ENCODE measurements at places on chromosomes 11 and 22. TPM values are rescaled to one million over a fixed set of nuclear protein-coding genes. Genes with fewer than 3 reads are reported as not detected.
A peak's percentile ranks its signal among the peaks of the same experiment; 100 is the strongest.

Gene CDC42BPG
- total RNA-seq: 1.5 TPM

Gene CHRM1
- not detected for total RNA-seq

Gene KCNE3
- not detected for total RNA-seq

Gene FGF3
- not detected for total RNA-seq

GRCh38 chr22:20964090-20964798, 2.8 kb upstream of the AIFM3 start:
- peaks cover 13% of the 10 kb centered on the region for H3K4me1 ChIP-seq
- H3K36me3 ChIP-seq: no peaks in the 10 kb centered on the region
- no peak for DNase-seq
- no peak overlapping the region for H3K27ac ChIP-seq
- peaks cover 24% of the 10 kb centered on the region for H3K27me3 ChIP-seq

- no peak for DNase-seq
- peaks cover 33% of the 10 kb centered on the region for H3K4me1 ChIP-seq
- H3K36me3 ChIP-seq: no peaks in the 10 kb centered on the region
- H3K4me3 ChIP-seq: no peak overlapping the region
- H3K27me3 ChIP-seq: no peaks in the 10 kb centered on the region
Observed at GRCh38 chr11:11876458-11876857, 34.7 kb downstream of the USP47 start.

DNA sequence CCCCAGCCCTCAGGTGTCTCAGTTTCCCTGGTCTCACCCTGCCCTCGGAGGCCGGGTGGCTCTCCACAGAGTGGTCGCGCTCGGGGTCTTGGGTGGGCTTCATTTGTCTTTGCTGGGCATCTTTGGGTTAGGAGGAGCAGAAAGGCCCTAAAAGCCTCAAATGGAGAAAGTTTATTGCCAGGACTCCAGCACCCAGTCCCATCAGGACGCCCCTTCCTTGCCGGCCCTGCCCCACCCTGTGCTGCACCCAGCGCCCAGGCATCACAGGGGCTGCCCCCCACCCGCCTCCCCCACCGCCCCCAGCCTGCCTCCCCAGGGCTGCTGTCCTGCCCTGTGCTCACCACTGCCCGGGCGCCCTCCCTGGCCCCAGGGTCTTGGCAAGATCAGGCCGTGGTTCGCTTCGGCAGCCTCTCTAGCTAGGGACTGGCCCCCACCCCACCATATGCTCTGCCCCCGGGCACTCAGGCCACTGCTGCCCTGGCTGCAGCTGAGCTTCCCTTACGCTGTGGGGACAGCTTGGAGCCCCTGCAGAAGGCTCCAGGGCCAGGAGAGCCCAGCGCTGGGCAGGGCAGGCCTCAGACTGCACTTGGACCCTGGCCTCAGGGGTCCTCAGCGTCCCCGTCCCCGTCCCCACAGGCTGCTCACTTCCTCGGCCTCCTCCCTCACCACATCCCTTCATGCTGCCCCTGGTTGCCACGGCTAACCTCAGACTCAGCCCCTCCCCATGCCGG, 31.4 kb downstream of the MOB2 start:
- no peak for DNase-seq
- H3K27me3 ChIP-seq: no peaks in the 10 kb centered on the region
- no peak overlapping the region for H3K4me3 ChIP-seq

GRCh38 chr11:78187366-78188285, 800 bp downstream of the KCTD21 start:
- H3K4me3 ChIP-seq: peak overlapping the region; percentile 98
- no peaks in the 10 kb centered on the region for H3K27me3 ChIP-seq
- peak; percentile 84 for DNase-seq
- peak overlapping the region; percentile 97 for H3K27ac ChIP-seq
- peaks cover 56% of the 10 kb centered on the region for H3K4me1 ChIP-seq
- H3K36me3 ChIP-seq: peaks cover 3% of the 10 kb centered on the region

GRCh38 chr11:8230921-8231847, 32.5 kb downstream of the LMO1 start:
- no peaks in the 10 kb centered on the region for H3K27me3 ChIP-seq
- no peak for DNase-seq
- no peak overlapping the region for H3K4me3 ChIP-seq
- no peak overlapping the region for H3K27ac ChIP-seq
- H3K36me3 ChIP-seq: no peaks in the 10 kb centered on the region
- H3K4me1 ChIP-seq: no peaks in the 10 kb centered on the region

DNA sequence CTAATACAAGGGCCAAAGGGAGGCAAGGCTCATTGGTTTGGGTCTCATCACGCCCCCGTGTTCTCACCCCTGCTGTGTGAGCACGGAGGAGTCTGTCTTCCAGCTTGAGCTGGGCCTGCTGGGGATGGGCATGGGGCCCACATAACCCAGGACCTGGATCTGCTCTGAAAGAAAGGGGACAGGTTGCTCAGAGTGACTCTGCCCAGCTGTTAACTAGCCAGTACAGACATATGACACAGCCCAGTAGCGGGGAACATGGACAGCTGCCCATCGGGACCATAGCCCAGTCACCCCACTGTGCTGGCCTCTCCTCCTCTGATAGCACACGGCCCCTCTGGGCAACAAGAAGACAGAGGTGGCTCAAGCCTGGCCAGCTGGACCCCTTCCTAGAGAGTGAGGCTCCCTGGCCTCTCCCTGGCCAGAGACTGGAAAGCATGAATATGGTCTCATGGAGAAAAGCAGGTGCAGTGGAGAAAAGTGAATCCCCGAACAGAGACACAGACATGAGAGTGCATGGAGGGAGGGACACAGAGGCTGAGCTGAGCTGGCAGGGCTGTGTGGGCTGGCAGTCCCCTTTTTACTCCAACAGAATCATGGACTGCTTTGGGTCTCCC, 973.9 kb downstream of the BRD1 start:
- DNase-seq: no peak
- no peaks in the 10 kb centered on the region for H3K36me3 ChIP-seq
- no peaks in the 10 kb centered on the region for H3K4me1 ChIP-seq
- no peak overlapping the region for H3K27ac ChIP-seq

DNA sequence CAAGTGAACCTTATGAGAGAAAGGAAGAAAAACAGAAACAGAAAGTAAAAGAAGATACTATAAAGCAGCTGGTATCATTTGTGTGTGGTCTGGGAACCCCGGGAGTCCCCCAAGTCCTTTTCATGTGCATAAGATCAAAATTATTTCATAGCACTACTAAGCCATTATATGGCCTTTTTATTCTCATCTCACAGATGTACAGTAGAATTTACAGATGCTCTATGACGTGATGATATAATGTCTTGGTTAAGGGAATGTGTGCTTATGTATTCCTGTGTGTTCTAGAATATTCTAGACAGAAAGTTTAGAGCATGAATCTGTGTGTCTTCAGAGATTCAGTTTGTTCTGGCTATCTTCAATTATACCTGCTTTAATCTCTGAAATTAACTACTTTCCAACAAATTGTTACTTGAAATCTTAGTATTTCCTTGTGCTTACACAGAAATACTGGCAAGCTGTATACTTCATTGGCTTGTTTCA, 8.6 kb upstream of the TPP1 start:
- no peaks in the 10 kb centered on the region for H3K36me3 ChIP-seq
- peak overlapping the region; percentile 23 for H3K4me3 ChIP-seq
- peak overlapping the region; percentile 29 for H3K27ac ChIP-seq
- no peak for DNase-seq
- H3K27me3 ChIP-seq: no peaks in the 10 kb centered on the region

DNA sequence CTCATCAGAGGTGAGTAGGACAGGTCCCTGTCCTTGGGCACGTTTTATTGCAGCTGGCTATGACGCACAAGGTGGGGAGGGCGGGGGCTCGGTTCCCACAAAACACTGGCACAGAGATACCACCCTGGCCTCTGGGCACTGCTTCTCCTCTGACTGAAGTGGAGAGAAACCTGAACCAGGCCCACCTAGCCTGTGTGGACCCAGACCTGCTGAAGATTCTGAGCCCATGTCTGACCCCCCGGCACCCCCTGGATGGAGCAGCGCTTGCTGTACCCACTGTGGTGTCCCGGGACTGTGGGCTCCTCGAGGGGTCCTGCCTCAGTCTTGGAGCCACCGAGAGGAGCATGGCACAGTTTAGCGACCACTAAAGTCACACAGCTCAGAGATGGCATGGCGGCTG, 72.6 kb downstream of the PARVB start:
- no peak overlapping the region for H3K4me3 ChIP-seq
- no peaks in the 10 kb centered on the region for H3K36me3 ChIP-seq
- H3K4me1 ChIP-seq: no peaks in the 10 kb centered on the region
- DNase-seq: no peak

DNA sequence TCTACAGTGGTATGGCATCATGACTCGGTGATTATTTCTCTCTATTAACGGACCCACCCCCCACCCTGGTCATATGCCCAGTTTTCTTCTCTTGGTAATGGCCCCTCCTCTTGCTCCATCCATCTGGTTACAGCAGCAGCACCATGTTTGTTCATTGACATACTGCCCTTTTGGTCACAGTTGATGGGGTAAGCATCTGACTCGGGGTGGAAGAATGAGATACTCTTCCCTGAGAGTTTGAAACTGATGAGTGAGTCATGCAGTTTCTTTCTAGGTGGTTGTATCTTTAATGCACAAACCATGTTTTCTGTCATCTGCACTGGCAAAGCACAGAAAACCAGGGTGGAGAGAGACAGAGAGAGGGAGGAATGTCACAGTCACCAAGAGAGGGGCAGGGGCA, 126.0 kb downstream of the SYN3 start:
- peaks cover 3% of the 10 kb centered on the region for H3K36me3 ChIP-seq
- no peak for DNase-seq
- H3K27me3 ChIP-seq: no peaks in the 10 kb centered on the region
- no peak overlapping the region for H3K4me3 ChIP-seq

- no peak overlapping the region for H3K27ac ChIP-seq
- no peak overlapping the region for H3K4me3 ChIP-seq
- H3K4me1 ChIP-seq: no peaks in the 10 kb centered on the region
- no peaks in the 10 kb centered on the region for H3K36me3 ChIP-seq
- no peaks in the 10 kb centered on the region for H3K27me3 ChIP-seq
- DNase-seq: no peak
Observed at GRCh38 chr11:71112990-71113389, 139.4 kb downstream of the SHANK2 start.

GRCh38 chr11:15153231-15153630, 38.5 kb downstream of the INSC start:
- no peaks in the 10 kb centered on the region for H3K36me3 ChIP-seq
- no peak for DNase-seq
- H3K27me3 ChIP-seq: no peaks in the 10 kb centered on the region
- H3K4me3 ChIP-seq: no peak overlapping the region
- H3K4me1 ChIP-seq: no peaks in the 10 kb centered on the region

GRCh38 chr22:26811647-26811992, 154.2 kb downstream of the MIAT start:
- peaks cover 4% of the 10 kb centered on the region for H3K36me3 ChIP-seq
- H3K4me1 ChIP-seq: no peaks in the 10 kb centered on the region
- no peak overlapping the region for H3K27ac ChIP-seq
- DNase-seq: no peak

DNA sequence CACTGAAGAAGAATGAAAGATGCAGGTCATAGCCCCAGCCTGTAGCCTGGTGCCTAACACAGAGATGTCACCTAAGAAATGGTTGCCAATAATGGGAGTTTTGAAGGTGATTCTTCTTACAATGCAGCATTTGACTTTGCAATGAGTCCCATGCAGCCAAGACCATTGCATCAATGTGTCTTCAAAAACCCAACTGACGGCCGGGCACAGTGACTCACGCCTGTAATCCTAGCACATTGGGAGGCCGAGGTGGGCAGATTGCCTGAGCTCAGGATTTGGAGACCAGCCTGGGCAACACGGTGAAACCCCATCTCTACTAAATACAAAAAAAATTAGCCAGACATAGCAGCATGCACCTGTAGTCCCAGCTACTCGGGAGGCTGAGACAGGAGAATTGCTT, 89.3 kb upstream of the ASPHD2 start:
- no peak for DNase-seq
- no peaks in the 10 kb centered on the region for H3K36me3 ChIP-seq
- H3K4me1 ChIP-seq: no peaks in the 10 kb centered on the region
- H3K27me3 ChIP-seq: peaks cover 51% of the 10 kb centered on the region
- H3K4me3 ChIP-seq: no peak overlapping the region
- H3K27ac ChIP-seq: no peak overlapping the region

DNA sequence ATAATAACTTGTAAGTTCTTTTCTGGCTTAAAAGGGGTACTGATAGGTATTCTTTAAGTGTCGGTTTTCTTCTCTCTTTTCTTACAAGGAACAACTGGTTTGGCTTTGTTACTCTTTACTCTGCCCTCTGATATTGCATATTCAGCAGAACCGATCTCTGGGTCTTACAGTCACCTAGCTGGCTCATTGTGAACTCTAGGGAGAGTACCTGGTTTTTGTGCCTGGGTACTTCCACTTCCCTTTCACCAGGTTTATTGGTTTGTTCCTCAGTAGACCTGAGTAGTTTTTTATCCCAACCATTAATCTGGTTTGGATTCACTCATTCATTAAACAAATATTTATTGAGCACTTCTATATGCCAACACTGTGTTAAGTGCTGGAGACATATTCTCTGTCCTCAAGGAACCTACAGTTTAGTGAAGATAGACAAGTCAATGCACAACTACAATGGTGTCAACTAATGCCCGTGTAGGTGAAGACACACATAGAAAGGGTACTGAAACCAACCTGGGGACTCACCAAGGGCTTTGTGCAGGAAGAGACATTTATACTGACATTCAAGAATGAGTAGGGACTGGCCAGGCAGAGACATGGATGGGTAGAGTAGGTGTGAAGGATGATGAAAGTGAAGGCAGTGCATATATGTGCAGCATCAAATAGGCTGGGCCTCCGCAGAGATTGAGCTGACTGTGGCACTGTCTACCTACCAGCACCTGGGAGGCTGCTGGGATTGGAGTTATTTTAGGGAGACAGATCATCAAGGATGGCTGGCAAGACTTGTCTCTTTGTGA, 348.8 kb upstream of the C11orf87 start:
- H3K36me3 ChIP-seq: peaks cover 2% of the 10 kb centered on the region
- H3K27ac ChIP-seq: no peak overlapping the region
- no peaks in the 10 kb centered on the region for H3K4me1 ChIP-seq
- no peak for DNase-seq

- peaks cover 24% of the 10 kb centered on the region for H3K27me3 ChIP-seq
- H3K36me3 ChIP-seq: no peaks in the 10 kb centered on the region
- no peak overlapping the region for H3K27ac ChIP-seq
- H3K4me3 ChIP-seq: no peak overlapping the region
- no peaks in the 10 kb centered on the region for H3K4me1 ChIP-seq
- no peak for DNase-seq
Observed at GRCh38 chr11:126929179-126930061, 71.2 kb downstream of the KIRREL3 start.

GRCh38 chr11:67099831-67100324, 19.2 kb upstream of the KDM2A start:
- H3K36me3 ChIP-seq: no peaks in the 10 kb centered on the region
- peaks cover 40% of the 10 kb centered on the region for H3K4me1 ChIP-seq
- H3K27ac ChIP-seq: peak overlapping the region; percentile 66
- DNase-seq: no peak
- no peaks in the 10 kb centered on the region for H3K27me3 ChIP-seq
- H3K4me3 ChIP-seq: no peak overlapping the region

Measured in activated T-cell treated with anti-CD3 and anti-CD28 coated beads, Interleukin-2, amount 50 U/mL, for 72 hours (primary cell).